GM04503 (cell line): ENCODE measurements at places on chromosomes 5 and 9.

DNA sequence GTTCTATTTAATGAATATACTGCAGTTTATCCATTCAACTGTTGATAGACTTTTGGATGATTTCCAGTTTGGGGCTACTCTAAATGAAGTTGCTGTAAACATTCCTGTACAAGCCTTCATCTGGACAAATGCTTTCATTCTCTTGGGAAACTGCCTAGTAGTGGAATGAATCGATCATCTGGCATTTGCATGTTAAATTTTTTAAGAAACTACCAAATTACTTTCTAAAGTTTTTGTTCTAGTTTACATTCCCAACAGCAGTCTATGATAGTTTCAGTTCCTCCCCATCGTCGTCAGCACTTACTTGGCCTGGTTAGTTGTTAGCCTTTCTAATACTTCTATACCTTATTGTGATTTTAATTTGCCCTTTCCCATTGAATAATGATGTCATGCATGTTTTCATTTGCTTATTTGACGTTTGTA, 306.3 kb downstream of the FER start:
- DNase-seq, result peak; percentile 53

- DNase-seq, result no peak
Observed at GRCh38 chr9:14189146-14189545, 124.8 kb downstream of the NFIB start.

DNA sequence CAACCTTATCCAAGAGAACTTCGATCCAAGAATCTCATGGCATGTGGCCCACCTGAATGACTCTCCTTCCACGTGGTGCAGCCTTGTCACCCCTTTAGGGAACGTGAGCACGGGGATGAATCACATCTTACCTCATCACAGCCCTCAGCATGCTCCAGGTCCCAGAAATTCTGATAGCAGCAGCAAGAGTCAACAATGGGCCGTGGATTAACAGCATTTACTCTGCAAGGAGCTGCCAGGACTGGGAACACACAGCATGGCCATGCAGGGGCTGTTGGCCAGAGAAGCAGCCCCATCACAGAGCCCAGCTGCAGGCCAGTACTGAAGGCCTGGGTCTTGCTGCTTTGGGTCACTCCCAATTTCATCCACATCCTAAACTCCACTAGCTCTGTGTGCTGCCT, 150.4 kb downstream of the C5orf15 start:
- no peak for DNase-seq

- no peak for DNase-seq
Observed at GRCh38 chr9:136614967-136615623, 47.6 kb upstream of the EGFL7 start.

DNA sequence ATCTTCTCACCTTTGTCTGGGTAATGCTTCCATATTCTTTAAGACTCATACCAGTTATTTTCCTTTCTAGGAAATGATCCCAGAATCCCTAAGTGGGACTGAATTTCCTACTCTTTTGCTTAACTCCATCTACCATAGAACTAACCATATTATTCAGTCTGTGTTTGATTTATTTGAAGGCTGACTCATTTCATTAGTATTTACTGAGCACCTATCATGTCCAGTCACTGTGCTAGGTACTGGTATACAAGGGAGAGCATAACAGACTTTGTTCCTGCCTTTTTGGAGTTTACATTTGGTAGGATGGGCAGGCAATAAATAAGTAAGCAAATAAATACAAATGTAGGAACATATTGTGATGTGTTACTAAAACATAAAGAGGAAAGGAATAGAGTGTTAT, 4.3 kb downstream of the NPR2 start:
- no peak for DNase-seq

GRCh38 chr9:77680581-77680980, 32.5 kb upstream of the GNA14 start:
- no peak for DNase-seq

GRCh38 chr5:142689081-142689480, 3.2 kb upstream of the FGF1 start:
- DNase-seq, result no peak

DNA sequence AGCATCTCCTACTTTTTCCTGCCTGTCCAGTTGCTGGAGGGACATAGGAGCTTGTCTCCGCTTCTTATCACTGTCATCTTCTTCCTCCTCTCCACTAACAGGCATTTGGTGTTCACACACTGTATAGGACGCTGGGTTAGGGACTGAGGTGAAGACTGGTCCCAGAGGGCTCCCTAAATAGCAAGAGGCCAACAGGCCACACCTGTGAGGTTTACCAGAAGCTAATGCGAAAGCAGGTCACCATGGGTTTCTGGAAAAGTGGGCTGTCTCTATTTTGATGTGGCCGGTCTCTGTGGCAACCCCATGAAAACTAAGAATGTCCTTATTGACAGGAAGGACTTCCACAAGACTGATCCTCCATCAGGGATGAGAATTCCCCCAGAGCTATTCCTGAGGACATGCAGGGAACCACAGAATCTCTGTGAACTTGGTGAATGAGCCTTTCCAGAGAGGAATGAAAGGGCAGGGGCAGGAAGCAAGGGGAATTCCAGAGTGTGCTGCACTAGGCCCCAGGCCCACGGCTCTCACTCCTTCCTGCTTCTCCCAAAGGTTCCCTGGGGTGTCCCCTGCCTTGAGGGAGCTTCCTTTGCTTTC, 61.7 kb downstream of the DAP start:
- no peak for DNase-seq

DNA sequence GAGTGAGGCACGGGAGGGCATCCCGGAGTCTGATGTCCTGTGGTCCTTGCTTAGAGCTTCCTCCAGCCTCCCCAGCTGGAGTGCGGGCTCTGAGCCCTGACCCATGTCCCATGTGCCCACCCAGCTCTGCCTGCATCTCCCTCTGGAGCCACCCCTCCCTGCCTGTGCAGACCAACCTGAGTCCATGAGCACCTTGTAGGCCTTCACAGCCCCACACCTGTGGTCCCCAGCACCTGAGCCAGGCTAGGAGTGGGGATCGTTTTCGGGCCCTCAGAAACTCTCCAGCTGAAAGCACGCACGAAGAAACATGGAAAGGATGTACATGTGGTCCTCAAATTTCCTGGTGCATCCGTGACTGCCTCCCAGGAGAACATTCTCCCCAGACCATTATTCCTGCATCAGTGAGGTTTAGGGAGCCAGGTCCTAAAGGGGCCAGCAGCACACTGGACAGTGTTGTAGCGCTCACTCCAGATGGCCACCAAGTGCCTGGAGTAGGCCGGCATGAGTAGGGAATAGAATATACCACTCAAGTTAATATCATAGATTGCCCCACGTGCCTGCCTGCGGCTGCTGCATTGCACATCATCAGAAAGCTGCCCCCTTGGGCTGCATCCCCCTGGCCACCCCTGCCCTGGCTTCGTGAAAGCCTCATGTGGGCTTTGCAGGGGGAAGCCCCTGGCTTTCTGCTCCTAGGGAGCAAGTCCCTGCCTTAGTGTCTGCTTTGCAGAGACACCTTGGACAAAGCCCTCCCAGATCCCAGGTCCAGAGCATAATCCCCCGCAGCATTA, 80.6 kb downstream of the WNK2 start:
- no peak for DNase-seq

DNA sequence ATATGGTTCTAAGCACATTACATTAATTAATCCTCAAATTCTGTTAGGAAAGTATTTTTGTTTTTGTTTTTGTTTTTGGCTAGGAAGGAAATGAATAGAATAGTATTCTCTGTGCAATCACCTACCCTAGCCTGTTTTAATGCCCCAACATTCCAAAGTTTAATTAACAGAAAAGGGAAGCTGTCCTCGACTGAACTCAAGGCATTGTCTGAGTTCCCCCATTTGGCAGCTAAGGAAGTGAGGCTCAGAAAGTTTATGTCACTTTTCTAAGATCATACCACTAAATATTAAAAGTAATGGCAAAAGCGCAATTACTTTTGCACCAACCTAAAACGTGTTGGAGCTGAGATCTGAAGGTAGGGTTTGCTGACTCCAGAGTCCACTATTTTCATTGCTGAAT, 59.8 kb downstream of the FGF1 start:
- DNase-seq, result no peak

DNA sequence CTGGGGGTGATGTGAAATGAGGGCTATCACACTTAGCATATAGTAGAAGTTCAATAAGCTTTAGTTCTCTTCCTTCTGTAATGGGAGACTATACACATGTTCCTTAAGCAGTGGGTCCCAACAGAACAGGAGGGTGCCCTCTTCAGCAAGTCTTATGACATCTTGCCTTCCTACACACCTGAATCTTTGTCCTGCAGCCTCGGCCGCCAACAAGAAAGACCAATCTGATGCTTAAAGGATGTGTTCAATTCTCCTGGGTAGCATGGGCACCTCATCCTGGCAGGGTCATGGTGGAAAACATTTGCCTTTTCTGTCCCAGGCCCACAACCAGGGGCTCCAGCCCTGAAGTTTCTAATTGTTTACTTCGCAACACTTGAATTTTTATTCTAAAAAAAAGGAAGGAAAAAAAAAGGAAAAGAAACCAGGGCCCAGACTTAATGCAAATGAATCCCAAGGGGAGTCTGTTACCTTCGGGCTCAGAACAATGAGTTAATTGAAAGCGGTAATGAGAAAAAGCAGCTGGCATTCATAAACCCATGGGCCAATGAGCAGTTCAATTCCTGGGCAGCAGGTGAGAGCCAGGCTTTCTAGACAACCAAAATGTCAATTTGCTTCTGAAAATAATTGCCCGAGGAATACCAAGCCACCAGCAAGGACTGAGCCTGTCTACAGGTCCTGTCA, 26.2 kb upstream of the SMAD5 start:
- no peak for DNase-seq

DNA sequence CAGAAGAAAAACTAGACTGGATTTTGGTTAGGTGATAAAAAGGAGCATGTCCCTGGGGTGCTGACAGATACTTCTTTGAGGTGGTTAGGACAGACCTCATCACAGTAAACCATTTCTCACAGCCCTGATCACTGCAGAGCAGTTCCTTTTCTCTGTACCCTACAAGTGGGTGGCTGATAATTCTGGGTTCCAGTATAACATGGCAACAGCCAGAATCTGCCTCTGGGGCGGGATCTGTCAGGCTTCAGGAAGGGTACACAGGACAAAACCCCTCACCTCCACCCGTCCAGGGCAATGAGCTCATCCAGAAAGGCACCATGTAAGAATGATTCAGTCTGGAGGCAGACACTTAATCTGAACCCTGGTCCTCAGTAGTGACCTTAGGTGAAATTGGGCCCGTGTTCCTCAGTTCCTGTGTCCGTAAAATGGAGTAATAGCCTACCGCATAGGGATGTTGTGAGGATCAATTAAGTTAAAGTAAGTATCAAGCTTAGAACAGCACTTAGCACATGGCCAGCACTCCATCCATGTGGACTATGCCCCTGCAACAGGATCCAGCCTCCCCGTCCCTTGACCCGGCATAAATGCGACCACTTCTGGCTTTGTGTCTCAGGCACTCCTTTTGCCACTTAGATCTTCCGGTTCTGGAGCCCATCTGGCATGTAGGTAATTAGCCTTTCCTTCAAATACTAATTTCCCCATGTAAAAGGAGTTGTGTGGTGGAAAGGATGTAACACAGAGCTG, 129.2 kb downstream of the LHFPL2 start:
- no peak for DNase-seq

DNA sequence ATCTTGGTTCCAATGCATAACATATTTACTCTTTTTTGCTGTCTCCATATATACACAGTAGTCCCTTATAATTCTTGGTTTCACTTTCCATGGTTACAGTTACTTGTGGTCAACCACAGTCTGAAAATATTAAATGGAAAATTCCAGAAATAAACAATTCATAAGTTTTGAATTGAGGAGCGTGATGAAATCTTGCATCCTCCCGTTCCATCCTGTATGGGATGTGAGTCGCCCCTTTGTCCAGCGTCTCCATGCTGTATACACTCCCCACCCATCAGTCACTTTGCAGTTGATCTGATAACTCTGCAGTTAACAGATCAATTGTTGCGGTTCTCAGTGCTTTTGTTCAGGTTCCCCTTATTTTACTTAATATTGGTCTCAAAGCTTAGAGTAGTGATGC, 11.5 kb upstream of the FAF2 start:
- no peak for DNase-seq

DNA sequence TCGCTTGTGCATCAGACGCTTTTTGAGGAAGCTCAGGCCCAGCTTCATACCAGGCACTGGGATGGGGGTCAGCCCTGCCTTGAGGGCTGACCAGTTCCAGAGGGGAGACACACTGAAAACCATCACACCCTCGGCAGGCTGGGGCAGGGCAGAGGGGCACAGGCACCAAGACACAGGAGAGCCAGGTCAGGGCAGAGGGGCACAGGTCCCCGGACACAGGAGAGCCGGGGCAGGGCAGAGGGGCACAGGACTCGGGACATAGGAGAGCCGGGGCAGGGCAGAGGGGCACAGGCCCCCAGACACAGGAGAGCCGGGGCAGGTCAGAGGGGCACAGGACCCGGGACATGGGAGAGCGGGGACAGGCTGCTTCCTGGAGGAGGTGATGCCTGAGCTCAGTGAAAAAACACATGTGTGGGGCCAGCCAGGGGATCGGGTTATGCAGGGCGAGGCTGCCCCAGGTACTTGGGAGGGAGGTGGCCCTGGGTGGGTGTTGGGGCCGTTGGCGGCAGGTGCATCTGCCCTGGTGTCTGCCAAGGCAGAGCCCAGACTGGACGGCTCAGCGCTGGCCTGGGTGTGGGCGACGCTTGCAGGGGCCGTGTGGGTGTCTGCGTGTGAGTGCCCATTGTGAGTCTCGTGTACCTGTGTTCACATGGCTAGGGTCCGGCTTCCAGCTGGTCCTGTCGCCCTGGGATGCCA, 15.1 kb upstream of the SLC2A6 start:
- no peak for DNase-seq

GRCh38 chr5:167071981-167072610, 1219.3 kb upstream of the WWC1 start:
- DNase-seq, result no peak

- DNase-seq, result no peak
Observed at GRCh38 chr5:43097701-43098449, 22.8 kb upstream of the ZNF131 start.
